Stimulated activated CD4-positive, alpha-beta T cell treated with anti-CD3 and anti-CD28 coated beads, Interleukin-1b, Interleukin-23, amount 100 ng/mL, for 48 hours (primary cell): ENCODE measurements at places on chromosomes 11 and 22.

DNA sequence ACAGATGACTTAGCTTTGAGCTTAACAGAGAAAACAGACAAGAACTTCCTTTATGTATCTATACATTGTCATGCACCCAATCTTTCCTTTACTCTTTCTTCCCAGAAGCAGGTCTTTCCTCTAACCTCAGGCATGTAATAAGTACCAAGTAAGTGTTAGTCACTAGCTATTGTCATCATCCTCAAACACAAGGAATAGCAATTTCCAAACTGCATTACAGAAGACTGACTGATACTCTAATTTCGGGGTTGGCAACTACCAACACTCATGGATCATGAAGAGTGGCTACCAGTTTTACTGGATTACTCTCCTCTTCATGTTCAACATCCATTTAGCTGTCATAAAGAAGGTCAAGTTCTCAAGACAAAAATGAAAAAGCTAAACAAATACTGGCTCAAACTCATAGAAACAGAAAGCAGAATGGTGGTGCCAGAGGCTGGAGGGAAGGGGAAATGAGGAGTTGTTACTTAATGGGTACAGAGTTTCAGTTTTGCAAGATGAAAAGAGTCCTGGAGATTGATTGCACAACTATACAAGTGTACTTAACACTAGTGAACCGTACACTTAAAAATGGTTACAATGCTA is 111.6 kb downstream of the SIK3 start:
- peak; percentile 36 for DNase-seq

DNA sequence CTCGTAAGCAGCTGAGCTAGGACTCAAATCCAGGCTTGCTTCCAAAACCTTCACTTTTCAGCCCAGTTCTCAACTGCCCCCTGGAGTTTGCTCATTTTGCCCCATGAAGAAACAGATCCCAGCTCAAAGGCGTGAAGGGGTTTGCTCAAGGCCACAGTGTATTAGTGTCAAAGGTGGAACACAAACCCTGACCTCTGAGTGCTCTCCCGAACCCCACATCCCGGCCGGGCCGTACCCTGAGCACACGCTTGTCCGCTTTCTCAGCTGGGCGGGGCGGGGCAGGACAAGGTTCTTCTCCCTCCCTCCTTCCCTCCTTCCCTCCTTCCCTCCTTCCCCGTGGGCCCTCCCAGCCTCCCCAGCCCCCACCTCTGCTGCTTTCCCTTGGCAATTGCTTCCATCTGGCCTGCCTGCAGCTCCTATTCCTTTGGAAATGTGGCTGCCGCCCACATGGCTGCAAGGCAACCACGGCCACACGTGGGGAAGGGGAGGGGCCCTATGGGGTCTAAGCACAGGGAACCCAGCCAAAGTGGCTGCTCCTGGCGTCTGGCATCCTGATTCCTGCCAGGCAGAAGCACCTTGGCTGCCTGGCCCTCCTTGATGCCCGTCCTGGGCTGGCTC is 4.1 kb downstream of the ST3GAL4 start:
- DNase-seq = no peak

GRCh38 chr11:115290479-115290878 is 213.7 kb downstream of the CADM1 start:
- DNase-seq = no peak

GRCh38 chr11:133977067-133977677 is 20.4 kb upstream of the IGSF9B start:
- no peak for DNase-seq

DNA sequence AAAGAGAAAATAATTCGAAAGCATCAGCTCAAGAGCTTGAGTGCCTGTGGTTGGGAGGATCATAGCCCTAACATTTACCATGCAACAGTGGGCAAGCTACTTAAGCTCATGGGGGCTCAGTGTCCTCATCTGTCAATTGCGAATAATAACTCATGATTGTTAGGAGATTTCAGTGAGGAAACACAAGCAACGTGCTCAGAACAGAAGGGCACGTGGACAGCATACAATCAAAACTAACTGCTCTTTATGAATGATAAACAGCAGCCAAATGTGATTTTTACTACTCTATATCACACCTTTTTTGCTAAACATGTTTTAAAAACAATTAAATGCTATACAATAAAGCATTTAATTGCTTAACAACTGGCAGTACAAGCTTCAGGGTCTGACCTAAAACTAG is 310.1 kb upstream of the NARS2 start:
- DNase-seq = no peak

DNA sequence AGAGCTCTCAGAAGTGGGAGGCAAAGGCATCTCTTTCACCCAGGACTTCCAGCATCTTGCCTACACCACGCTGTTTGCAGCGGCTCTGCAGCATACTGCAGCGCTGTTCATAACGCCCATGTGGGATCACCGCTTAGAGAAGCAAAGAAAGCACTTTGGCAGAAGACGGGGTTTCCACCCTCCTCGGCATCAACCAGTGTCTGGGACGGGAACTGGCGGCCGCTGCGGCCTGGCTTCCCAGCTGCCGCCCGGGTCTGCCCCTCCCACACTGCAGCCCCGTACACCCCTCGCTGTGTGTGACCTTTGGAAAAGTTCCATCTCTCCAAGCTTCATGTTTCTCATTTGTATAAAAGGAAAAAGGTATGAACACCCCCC is 545 bp upstream of the TIRAP start:
- peak; percentile 33 for DNase-seq

DNA sequence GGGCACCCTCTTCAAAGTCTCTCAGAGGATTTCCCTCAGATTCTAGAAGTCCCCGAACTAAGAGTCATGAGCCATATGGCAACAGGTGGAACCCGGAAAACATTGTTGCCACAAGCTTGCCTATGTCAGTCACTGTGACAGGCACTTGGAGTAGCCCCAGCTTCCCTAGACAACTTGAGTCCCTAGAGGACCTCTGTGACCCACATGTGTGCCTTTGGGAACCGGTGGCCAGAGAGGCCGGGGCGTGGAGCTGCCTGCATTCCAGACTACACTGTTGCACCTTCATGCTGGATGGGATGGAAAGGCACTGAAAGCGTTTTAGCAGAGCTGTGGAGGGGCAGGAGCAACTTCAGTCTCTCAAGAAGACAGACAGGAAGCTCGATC is 12.1 kb downstream of the SLC37A2 start:
- DNase-seq = no peak

DNA sequence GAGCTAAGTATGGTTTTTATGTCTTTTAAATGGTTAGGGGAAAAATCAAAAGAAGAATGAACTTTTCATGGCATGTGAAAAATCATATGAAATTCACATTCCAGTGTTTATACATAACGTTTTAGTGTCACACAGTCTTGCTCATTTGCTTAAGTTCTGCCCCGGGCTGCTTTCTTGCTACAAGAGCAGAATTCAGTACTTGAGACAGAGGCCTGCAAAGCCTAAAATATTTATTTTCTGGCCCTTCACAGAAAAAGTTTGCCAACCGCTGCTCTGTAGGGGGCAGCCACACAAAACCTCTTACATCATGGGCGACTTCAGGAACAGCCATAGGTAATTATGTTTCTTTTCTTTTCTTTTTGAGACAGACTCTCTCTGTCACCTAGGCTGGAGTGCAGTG is 1.0 kb upstream of the ATG2A start:
- DNase-seq = no peak

DNA sequence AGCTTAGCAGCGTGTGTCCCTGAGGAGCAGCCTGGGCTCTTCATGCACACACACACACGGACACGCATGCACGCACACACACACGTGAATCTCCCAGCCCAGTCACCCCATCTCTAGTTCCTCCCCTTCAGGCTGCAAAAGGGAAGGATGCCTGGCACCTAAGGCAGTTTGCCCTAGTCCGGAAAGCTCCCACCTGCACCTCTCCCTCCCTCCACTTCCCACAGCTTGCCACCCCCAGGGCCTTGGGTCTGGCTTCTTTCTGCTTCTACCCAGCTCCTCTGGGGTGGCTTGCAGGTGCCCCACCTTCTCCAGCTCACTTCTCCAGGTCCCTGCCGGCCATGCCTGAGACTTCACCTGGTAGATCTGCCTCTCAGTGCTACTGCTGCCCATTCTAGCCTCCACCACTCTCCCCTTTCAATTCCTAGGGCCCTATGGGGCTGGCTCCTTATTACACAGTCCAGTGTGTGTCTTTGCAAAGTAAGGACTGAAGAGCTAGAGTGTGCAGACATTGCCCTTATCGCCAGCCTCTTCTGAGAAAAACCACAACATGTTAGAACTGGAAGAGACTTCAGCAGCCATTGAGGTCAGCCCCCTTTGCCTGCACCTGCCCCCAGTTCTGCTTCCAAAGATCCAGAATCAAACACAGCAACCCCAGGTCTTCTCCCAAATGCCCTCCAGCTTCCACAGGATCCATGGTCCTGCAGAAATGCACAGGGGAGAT is 33.5 kb upstream of the CHST1 start:
- DNase-seq = no peak

- no peak for DNase-seq
Observed at GRCh38 chr11:126834149-126834548, 166.4 kb downstream of the KIRREL3 start.

- DNase-seq = no peak
Observed at GRCh38 chr11:2548596-2548995, 103.8 kb downstream of the KCNQ1 start.

- DNase-seq = no peak
Observed at GRCh38 chr22:39718206-39718605, 147.7 kb downstream of the CACNA1I start.

DNA sequence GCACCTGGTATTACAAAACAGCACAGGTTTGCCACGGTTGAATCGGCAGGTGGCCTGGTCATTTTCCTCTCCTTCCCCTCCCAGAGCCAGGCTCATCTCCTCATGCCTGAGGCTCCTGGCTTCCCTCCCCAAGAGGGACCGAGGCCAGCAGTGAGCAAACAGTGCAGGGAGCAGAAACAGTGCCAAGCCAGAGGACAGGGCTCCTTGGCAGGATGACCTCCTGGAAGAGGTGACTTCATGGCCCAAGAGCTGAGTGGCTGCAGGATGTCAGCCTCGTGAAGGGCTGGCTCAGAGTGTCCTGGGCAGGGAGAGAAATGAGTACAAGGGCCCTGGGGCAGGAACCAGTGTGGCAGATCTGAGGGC is 22.8 kb upstream of the PPFIA1 start:
- DNase-seq = no peak

- no peak for DNase-seq
Observed at GRCh38 chr11:119754199-119754598, 25.2 kb upstream of the NECTIN1 start.

DNA sequence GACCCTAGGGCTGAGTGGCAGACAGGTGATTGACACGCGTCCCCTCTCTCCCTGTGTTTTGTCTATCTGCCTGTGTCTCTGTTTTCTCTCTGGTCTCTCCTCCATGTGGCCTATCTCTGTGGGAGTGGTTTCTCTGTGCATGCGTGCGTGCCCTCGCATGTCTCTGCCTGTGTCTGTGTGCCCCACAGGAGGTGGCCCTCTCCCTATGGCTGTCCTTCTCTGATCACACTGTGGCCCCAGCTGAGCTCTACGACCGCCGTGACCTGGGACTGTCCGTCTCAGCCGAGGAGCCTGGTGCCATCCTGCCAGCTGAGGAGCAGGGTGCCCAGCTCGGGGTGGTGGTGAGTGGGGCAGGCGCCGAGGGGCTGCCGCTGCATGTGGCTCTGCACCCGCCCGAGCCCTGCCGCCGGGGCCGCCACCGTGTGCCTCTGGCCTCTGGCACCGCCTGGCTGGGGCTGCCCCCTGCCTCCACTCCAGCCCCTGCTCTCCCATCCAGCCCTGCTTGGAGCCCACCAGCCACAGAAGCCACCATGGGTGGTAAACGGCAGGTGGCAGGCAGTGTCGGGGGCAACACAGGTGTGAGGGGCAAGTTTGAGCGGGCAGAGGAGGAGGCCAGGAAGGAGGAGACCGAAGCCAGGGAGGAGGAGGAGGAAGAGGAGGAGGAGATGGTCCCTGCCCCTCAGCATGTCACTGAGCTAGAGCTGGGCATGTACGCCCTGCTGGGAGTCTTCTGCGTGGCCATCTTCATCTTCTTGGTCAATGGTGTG is 11.6 kb downstream of the TMEM132A start:
- DNase-seq = no peak

- no peak for DNase-seq
Observed at GRCh38 chr11:32289701-32290100, 145.6 kb downstream of the WT1 start.

- no peak for DNase-seq
Observed at GRCh38 chr11:36162883-36163434, 126.3 kb downstream of the COMMD9 start.

DNA sequence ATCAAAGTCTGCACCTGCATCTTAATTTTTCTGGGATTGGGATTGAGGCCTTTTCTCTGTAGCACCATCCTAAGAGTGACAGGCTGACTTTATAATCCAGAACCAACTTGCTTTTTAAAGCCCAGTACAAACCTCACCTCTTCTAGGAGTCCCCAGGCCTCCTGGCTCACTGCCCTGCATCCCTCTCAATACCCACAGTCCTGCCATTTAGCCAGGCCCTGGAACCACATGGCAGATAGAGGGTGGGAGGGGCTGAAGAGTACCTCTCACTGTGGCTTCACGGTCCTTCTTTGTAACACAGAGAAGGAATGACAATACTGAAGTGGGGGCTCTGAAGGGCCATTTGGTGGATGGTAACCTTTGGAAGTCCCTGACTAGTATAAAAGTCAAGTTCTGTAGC is 63.5 kb upstream of the PHOX2A start:
- DNase-seq = no peak

DNA sequence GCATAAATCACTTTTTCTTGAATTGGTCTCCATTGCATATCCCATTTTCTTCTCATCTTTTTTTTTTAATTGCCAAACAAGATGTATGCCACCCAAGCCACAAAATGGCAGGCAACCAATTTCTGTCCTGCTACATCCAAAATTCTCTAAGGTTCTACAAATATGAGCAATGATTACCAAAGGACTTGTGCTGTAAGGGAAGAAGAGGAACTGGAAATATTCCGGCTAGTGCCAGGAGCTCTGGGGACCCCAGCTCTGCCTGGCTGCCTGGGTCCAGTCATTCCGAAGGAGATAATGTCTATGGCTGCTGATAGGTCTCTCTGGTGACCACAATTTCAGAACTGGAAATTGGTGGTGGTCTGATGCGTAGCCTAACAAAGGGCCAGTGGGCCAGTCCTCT is 17.1 kb upstream of the SNX32 start:
- DNase-seq = no peak

GRCh38 chr11:83543706-83544439 is 257.7 kb upstream of the CCDC90B start:
- DNase-seq = peak; percentile 15

- DNase-seq = peak; percentile 21
Observed at GRCh38 chr11:112538534-112539280, 278.0 kb upstream of the PLET1 start.

DNA sequence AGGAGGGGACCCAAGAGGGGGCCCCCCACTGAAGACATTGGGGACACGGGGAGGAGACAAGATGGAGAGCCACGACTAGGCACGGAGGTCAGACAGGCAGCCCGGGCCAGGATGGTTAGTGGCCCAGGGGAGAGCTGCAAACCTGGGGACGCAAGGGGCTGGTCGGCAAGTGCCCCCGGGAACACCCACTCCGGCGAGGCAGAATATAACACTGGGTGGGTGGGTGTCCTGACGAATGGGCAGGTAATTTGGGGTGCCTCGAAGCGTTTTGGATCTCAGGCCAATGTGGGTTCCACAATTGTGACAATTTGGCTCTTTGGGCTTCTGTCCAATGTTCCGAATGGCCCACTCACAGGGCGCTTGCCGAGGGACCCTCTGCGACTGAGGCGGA is 9.9 kb downstream of the IGF2 start:
- no peak for DNase-seq
